ENCODE measurements at places on chromosomes 11 and 22. TPM values are rescaled to one million over a fixed set of nuclear protein-coding genes. Genes with fewer than 3 reads are reported as not detected.

The KCNC1 gene
- not detected for total RNA-seq

The SCYL1 gene
- total RNA-seq, result 67.9 TPM

The UBASH3B gene
- total RNA-seq, result 28.1 TPM

The NAALADL1 gene
- 4.4 TPM for total RNA-seq

The BTBD18 gene
- not detected for total RNA-seq

The MAJIN gene
- not detected for total RNA-seq

The CCDC90B gene
- 87.0 TPM for total RNA-seq

The FHIP1B gene
- 14.0 TPM for total RNA-seq

The FGF3 gene
- not detected for total RNA-seq

The GPHA2 gene
- not detected for total RNA-seq

The SLC22A9 gene
- not detected for total RNA-seq

The TMEM151A gene
- total RNA-seq, result not detected

The CHRM1 gene
- total RNA-seq, result not detected

The SEZ6L gene
- total RNA-seq, result not detected

The CEP164 gene
- total RNA-seq, result 33.5 TPM

The EFCAB6 gene
- 0.27 TPM for total RNA-seq

The NRGN gene
- total RNA-seq, result 8.2 TPM

The YPEL4 gene
- total RNA-seq, result 0.07 TPM

The OR8I2 gene
- total RNA-seq, result not detected

The C11orf87 gene
- not detected for total RNA-seq

The CRYBB3 gene
- not detected for total RNA-seq

The NAA40 gene
- total RNA-seq, result 19.8 TPM

All from thoracic aorta endothelial cell (primary cell).